ENCODE measurements at places on chromosomes 7 and 10. TPM values are rescaled to one million over a fixed set of nuclear protein-coding genes. Genes with fewer than 3 reads are reported as not detected.

The CRCP gene
- total RNA-seq: 37.8 TPM

The FOXP2 gene
- total RNA-seq: 1.7 TPM

The LIPF gene
- total RNA-seq: not detected

The CPED1 gene
- 96.8 TPM for total RNA-seq

- no peak for DNase-seq
Observed at GRCh38 chr7:155348806-155349205, 51.1 kb downstream of the INSIG1 start.

GRCh38 chr10:93357680-93358079 lies 124.5 kb downstream of the MYOF start:
- peak; percentile 32 for DNase-seq

GRCh38 chr10:23461557-23461956 lies 22.7 kb downstream of the OTUD1 start:
- no peak for DNase-seq

GRCh38 chr10:102281102-102281487 lies 35.8 kb downstream of the GBF1 start:
- DNase-seq: peak; percentile 42

DNA sequence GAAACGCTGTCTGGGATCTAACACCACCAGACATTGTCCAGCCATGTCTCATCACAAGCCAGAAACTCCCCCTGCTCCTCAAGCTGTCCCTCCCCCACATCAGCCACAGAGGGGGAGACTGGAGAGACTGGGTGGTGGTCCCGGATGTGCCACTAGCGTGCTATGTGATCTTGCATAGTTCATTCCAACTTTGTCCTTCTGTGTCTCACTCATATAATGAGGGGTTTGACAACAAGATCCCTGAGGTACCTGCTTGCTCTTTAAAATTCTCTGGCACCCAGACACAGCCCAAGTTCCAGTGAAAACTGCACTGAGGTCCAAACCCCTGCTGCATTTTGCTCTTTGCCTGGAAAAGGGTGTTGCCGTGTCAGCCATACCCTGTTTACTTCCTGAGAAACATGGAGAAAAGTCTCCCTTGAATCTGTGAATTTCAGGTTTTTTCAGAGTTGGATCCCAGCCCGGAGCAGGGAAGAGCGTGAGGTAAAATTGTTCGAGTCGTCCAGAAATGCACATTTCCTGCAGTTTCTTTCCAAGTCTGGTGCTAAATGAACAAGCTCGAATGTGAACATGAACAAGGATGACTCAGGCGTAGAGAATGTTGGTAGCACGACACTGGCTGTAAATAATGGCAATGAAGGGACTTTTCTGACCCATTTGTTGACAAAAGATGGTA lies 156.6 kb downstream of the CCDC3 start:
- peak; percentile 91 for DNase-seq

GRCh38 chr10:102777711-102778453 lies 34.1 kb downstream of the WBP1L start:
- no peak for DNase-seq

- no peak for DNase-seq
Observed at GRCh38 chr10:102283488-102283887, 38.2 kb downstream of the GBF1 start.

Data from IMR-90 (cell line).